ENCODE measurements at places on chromosomes 3 and 15.

DNA sequence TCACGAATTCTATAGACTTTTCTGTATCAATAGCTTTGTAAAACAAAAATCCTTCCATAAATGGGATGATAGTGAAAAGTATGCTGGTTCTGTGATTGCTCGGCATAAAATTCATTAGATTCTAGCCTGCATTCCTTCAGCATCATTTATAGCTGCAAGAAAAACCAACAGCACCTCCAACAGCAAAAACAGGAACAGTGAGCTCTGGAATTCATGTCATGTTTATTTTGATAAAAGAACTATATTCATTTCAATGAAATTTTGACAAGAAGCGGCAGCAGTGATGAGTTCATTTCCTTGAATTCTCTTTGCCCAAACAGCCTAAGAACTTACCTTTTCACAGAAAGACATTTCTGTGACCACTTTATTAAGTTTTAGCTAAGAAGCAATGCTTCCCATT lies 515.2 kb upstream of the CCDC54 start:
- DNase-seq = no peak

DNA sequence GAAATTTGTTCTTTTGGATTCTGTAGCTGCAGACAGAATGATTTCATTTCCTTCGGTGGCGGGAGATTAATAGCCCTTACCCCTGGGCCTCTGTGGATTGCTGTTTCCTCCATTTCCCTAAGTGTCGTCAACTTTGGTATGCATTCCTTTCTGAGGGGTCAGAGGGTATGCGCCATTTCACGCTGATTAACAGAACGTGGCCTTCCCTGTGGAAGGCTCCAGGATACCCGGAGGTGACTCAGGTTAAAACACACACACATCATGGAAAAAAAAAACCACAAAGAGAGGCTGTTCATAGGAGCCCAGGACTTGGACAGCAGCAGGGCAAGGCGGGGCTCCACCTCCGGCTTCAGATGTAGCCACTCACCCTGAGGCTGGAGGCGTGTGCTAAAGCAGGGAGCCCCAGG lies 51.9 kb downstream of the EPHB1 start:
- no peak for DNase-seq

DNA sequence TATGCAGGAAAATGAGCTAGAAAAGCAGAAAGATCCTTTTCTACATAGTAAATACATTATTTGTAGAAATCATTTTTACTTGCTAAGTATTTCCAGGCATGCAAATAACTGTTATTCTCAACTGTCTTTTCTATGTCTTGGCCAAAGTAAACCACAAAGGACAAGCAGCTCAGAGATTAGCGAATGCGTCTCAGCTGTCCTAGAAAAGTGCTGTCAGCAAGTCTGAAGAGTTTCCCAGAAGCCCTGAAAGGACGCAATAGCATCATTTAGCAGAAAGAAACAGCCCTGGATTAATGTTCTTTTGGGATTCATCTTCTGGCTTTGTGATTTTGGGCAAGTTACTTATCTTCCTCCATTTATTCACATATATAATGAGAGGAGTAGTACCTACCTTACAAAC lies 100.3 kb downstream of the ZIC1 start:
- DNase-seq = no peak

DNA sequence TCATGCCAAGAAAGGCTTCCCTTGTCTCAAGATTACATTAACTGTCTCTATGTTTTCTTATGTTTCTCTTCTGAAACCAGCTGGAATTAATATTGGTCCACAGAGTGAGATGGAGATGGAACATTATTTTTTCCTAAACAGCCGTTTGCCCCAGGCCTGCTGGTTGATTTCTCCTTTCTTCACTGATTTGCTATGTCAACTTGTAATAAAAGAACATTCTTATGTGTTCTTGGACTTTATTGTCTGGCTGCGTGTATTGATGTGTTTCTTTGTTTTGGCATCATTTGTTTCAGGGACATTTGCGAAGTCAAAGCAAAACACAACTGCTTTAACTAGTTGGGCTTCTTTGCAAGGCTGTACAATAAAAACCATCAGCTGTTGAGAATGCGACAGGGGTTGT lies 168.5 kb downstream of the FAM43A start:
- DNase-seq = no peak

- no peak for DNase-seq
Observed at GRCh38 chr3:101383156-101383575, 62.8 kb upstream of the IMPG2 start.

GRCh38 chr15:40242601-40243000 lies 3.7 kb downstream of the PAK6 start:
- no peak for DNase-seq

DNA sequence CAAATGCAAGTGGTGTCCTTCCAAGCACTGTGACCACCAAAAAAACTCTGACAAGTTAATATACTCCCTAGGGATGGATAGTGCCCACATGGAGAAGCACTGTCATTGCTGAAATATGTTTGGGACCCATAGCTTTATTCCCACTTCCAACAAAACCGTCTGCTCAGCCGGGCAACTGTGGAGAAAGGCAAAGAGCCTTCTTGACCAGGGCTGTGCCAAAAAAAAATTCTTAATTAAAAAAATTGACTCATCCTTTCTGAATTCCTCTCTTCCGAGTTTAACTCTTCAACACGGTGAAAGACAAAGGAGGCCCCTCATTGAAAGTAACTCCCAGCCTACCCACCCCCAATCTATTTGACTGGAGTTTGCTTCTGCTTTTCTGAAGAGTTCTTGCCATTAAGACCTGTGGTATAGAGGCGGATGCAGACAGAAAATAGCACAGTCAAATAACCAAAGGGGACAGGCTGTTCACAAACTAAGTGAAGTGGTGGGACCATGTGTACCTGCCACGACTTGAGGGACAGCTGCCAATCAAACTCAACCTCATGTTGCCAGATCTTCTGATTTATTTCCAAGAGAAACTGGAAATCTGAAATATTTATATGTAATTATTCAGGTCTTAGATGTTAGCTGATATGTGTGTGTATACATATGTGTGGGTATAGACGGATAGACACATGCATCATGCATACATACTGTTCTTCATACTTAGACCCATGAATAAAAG lies 135.4 kb upstream of the PFN2 start:
- DNase-seq = no peak

DNA sequence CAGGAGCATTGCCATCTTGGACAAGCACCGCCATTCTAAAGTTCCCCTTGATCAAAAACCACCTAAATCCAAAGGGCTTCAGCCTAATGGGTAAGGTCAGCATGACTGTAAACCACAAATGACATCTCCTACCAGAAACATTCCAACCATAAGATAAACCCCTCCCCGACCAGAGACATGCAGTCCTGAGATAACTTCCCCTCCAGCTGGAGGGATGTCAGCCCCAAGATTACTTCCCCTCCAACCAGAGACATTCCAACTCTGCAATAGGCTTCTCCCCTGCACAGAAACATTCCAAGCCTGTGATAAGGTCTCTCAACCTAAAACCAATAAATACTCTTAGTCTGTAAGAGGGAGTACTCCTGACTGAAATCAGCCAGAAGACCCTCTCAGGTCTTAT lies 62.7 kb upstream of the DNAJC19 start:
- DNase-seq = no peak

DNA sequence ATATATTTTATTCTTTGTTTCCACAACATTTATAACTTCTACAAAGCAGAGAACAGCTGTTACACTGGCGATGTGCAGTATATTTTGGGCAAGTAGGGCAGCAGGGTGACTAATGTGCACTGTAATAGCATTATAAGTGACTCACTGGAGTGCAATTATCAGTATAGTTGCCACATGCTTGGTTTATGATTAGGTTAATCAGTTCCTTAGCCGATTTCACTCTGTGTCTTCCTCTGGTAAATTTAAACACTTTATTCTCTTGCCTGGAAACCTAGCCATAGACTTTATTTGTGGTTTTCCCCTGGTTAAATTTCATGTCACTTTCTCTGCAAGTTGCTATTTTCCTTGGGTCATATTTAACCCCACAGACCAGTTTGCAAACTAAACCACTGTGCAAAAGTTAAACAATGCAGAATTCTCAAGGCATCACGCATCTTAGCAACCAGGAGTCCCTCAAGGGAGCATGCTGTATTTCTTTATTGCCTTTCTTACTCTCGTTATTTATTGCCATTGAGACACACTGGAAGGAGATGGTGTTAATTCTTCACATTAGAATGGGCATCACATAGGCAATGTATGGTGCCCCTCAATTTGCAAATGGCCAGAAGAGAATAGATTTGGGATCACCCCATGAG lies 690.2 kb upstream of the DPPA4 start:
- no peak for DNase-seq

Measured in hematopoietic multipotent progenitor cell (in vitro differentiated cells).